Vagina (tissue), 2 donors: ENCODE measurements at places on chromosomes 16 and 17.

DNA sequence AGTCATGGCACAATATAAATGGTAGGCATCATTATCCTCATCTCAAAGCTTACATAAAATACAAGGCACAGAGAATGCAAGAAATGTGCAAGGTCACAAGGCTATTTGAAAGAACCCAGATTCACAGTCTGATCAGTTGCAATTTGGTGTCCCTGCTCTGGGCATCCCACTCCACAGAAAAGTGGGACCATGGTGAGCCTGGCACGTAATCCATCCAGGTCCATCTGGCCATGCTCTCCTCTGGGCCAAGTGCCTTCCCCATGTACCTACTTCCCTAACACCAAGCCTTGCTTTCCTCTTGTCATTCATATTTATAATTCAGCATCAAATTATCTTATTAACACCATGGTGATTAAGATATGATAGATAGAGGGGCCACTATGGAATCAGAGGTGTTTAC lies 390.0 kb downstream of the CDH11 start:
- DNase-seq: no peak

DNA sequence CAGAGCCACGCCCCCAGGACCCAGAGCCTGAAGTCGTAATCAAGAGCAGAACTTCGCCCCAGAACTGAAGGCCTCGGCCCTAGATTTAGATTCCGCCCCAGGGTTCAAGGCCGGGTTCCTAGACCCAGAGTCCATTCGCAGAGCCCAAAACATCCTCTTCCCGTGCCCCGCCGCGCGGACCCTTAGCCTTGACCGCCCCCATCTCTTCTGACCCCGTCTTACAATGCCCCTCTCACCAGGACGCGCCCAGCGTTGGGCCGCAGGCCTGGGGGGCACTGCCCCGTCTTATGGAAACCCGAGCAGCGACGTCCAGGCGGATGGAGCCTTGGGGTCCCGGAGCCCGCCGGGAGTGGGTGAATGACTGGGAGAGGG lies 5.0 kb downstream of the CD19 start:
- DNase-seq: no peak

DNA sequence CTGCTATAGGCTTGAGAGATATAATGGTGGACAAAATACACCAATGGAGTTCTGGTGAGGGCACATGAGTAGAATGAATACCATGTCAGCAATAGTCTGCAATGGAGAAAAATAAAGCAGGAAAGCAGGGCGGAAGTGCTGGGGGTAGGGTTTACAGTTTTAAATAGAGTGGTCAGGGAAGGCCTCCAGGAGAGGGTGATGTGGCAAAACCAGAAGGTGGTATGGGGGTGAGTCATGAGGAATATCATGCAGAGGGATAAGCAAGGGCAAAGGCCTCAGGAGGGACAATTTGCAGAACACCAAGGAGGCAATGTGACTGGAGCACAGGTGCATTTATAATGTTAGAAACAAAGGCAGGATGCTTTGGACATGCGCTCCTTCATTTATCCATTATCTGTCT lies 102.0 kb downstream of the ITFG1 start:
- DNase-seq: no peak

DNA sequence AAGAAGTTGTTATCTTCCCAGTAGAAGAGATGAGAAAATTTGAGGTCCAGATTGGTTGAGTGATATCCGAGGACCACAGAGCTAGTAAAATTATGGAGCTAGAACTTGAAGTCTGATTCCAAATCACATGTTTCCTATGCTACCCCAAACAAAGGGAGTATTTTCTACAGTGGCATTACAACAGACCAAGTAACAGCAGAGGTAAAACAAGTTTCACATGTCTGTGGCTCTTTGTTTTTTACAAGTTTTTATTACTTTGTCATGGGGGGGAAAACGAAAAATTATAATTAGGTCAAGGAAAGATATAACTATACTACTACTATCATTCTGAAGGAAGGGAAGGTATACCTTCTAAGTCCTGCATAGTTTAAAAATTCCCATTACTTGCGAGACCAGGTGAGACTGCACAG lies 49.4 kb downstream of the KANSL1 start:
- DNase-seq: no peak

DNA sequence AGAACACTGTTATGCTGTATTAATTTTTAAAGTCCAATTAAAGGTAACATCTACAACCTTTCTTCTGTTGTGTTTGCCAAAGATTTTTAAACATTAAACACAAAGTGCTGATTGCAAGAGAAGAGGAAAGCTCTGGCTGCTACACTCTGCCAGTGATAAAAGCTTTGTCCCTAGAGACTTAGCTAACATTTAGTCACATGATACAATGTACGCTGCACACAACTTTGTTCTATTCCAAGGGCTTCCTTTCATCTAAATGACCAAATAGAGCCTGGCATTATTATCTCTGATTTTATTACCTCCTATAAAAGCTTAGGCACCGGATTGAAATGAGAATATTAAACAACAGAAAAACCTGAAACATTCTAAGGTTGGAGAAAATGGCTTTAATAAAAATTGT lies 388.7 kb upstream of the PMFBP1 start:
- DNase-seq: no peak

DNA sequence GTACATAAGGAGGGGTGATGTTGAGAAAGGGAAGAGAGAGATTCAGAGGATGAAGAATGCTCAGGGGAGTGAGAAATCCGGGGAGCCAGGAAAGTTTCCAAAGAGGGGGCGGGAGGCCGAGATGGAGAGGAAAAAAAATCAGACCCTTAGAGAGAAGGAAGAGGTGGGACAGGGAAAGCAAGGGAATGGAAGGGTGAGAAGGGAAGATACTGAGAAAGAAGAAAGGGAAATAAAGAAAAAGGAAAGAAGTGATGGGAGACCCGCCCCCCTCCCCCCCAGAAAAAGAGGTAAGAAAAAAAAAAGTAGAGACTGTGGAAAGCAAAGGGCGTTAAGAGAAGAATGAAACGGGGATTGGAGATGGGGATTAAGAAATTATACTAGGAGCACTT lies 507 bp downstream of the DYNLRB2 start:
- DNase-seq: no peak

DNA sequence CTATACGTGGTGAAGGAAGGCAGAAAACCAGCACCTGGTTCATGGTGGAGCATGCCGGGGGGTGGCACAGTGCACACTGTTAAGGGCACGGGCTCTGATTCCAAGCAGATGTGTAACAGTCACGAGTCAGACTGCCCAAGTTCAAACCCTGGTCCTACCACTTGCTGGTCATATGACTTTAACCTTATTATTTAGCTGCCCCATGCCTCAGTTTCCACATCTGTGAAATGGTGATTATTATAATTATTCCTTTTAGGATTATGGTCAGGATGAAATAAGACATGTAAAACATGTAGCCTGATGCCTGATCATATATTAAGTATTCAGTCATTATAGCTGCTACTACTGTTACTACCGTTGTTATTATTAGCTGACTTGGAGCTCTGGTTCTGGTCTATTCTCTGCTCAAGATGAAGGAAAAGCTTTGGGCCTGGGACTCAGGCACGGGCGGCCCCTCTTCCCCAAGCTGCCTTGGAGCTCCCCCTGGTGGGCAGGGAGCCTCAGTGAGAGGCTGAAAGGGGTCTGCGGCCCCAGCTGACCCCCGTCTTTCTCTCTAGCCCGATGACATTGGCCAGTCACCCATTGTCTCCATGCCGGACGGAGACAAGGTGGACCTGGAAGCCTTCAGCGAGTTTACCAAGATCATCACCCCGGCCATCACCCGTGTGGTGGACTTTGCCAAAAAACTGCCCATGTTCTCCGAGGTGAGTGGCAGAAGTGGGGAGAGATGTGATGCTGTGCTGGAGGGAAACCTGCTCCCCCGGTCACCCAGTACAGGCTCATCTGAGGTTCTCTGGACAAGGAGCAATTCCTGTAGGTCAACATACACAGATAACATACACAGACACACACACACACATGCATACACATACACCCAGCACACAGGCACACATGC lies 14.0 kb downstream of the NR1D1 start:
- DNase-seq: no peak

GRCh38 chr17:70865993-70866804 lies 696.9 kb downstream of the KCNJ2 start:
- no peak for DNase-seq

GRCh38 chr17:71342737-71343136 lies 778.1 kb upstream of the SOX9 start:
- no peak for DNase-seq

DNA sequence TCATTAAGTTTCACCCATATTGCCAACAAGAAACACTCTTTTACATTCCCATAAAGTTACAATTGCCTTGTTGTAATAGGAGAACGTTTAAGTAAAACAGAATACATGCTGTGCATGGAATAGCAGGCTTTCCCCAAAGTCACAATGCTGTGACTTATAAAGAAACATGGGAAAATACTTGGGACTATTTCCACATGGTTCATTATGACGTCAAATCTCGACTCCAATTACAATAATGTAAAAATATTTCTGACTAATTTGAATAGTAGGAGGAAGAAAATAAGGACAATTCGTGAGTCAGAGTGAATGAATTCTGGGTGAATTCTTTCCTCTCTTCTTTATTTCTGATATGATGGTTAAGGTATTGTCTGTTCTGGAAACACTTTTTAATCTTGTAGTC lies 52.8 kb downstream of the CDH11 start:
- no peak for DNase-seq
